ENCODE measurements at places on chromosomes 1 and 21.

- DNase-seq, result no peak
Observed at GRCh38 chr1:96684744-96685143, 36.8 kb upstream of the PTBP2 start.

GRCh38 chr21:33578959-33579542 lies 9.4 kb downstream of the DONSON start:
- DNase-seq, result peak; percentile 35

GRCh38 chr1:115302390-115302961 lies 35.6 kb downstream of the NGF start:
- DNase-seq, result no peak

- DNase-seq, result no peak
Observed at GRCh38 chr1:61452176-61453035, 272.5 kb downstream of the TM2D1 start.

GRCh38 chr1:62084310-62084890 lies 110.2 kb upstream of the L1TD1 start:
- DNase-seq, result no peak

- DNase-seq, result no peak
Observed at GRCh38 chr21:31260790-31261189, 83.3 kb downstream of the TIAM1 start.

DNA sequence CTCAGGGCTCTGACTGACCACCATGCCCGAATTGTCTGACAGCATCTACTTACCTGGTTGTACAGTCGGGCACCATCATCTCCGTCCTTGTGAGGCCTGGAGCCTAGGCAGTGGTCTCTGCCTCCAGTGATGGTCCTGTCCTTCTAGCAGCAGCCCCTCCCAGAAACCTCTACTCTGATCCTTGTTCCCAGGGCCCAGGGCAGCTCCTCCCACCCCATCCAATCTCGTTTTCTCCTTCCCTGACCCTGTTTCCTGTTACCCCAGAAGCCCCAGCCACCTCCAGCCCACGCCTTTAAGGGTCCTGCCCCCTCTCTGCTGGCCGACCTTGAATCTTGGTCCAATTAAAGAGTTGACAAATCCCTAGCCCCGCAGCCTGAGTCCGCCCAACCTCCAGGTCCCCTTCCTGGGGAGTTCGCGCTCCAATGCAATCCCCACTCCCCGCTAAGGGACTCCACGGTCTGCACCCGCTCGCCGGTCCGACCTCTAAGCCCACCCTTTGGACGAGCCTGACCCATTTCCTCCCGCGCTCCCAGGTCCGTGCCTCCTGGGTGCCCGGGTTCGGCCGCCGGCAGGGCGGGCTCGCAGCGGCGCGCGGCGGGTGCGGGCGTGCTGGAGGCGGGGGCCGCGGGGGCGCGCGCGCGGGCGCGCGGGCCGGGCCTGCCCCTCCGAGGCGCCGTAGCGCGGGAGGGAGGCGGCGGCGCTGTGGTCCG lies at the start of gene B4GALT2:
TSS of gene B4GALT2 (plus strand) at position 660 of the 710 bp plus-strand sequence. CDS start 1,951 bp downstream, outside the sequence.
- DNase-seq, result no peak

- DNase-seq, result no peak
Observed at GRCh38 chr1:22522221-22522743, 41.0 kb upstream of the EPHA8 start.

GRCh38 chr1:242011894-242012660 lies 13.2 kb upstream of the MAP1LC3C start:
- DNase-seq, result no peak

- peak; percentile 28 for DNase-seq
Observed at GRCh38 chr21:25421321-25422028, 185.8 kb downstream of the MRPL39 start.

GRCh38 chr1:170536924-170537551 lies 5.1 kb downstream of the GORAB start:
- DNase-seq, result no peak

GRCh38 chr1:41315146-41315822 lies 46.0 kb upstream of the FOXO6 start:
- DNase-seq, result no peak

DNA sequence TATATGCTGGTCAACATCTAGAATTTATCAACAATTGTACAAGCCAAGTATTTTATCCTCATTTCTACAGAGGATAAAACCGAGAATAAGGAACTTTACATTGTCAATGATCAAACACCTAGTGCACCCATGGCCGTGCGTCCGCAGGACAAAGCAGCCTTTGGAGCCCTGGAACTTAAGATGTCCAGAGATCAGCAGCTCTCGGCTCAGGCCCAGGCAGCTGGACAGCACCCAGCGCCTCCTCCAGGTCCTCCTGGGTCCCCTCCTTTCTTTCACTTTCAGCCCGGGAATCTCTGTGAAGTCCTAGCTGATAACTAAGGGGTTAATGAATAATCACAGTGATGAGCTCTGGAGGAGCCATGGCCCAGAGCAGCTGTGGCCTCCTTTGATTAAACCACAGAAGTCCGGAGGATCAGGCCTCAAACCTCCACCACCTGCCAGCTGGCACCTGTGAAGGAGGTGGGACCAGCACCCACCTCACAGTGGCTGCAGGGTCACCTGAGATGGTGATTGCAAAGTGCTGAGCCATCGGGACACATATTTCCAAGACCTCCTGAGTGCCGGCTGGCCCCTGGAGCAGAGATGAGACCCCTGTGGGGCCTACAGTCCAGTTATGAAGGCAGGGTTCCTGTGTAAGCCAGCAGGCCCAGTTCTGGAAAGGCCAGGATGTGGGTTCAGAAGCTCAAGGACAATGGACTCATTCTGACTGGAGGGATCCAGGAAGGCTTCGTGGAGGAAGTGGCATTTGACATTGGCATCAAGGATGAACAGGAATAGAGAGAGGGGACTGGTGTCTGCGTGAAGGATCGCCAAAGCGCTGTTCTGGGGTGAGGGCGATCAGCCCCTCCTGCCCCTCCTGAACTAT lies 11.6 kb upstream of the SAMD11 start:
- DNase-seq, result no peak

DNA sequence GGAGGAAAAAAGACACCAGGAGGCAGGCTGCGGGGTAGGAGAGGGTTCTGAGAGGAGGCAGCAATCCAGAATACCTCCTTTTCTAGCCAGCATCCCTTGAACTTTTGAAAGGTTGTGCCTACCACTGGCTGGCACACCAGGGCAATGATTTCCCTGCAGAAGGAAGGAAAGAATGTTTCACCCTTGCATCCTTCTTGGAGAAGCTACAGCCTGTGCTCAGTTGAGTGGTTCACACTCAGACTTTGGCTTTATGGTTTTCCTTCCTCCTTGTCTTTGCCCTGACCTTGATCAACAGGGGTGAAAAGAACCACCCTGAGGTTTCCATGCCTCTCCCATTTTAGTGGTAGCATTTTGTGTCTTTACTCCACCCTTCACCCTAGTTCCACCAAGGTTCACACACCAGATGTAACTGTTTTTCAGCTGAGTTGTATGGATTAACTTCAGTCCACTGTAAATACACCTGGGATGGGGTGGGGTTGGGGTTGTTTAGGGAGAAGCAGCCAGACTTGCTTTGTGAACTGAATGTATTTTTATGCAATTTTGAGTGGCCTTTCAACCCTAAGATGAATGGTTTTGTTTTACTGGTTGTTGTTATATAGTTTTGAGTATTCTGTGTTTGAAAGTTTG lies 122.3 kb downstream of the SYT2 start:
- no peak for DNase-seq

- no peak for DNase-seq
Observed at GRCh38 chr21:25350056-25350455, 257.2 kb downstream of the MRPL39 start.

GRCh38 chr1:22334860-22335550 lies 116.6 kb upstream of the ZBTB40 start:
- DNase-seq, result no peak

DNA sequence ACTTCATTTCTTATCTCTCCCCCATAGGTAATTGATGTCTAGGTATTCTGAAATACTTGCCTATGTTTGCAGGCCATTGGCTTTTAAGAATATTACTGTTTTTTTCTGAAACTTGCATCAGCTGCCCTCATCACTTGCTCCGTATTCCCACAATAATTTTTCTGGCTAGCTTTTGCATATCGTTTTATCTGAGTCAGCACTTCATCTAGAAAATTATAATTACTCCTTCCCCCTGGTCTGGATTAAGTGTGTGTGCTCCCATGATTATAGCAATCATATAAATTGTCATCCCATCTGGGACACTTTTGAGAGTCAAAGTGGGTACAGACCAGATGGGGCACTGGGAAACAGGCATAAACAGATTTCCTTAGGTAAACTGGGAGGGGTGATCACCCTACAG lies 583.2 kb upstream of the B3GALT2 start:
- no peak for DNase-seq

- no peak for DNase-seq
Observed at GRCh38 chr1:38117444-38117887, 70.9 kb upstream of the POU3F1 start.

DNA sequence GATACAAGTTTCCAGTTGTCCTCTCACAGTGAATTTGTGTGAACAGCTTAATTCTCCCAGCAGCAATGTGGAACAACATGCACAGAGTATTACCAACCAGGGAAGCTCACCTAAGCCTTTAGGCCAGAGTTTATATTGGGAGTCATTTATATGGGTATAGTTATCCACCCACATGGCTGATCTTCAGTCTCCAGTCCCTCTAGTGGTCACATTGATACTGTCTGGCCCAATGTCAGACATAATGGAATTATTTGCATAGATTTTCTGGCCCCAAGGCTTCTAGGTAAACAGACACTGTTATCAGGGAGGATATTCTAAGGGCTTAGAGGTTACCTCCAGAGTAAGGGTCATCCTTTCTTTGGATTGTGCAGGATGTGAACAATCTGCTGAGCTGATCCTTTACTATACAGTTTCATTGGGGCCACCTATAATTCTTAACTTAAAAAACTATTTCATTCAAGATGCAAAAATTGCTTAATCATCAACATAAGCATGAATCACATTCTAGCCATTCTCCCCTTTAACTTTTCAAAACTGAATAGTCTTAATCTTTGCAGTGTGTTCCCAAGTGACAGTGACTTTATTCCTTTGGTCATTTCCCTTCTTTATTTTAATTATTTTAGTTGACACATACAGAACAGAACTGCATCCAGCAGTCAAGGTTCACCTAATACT lies 210.9 kb downstream of the LTN1 start:
- no peak for DNase-seq

DNA sequence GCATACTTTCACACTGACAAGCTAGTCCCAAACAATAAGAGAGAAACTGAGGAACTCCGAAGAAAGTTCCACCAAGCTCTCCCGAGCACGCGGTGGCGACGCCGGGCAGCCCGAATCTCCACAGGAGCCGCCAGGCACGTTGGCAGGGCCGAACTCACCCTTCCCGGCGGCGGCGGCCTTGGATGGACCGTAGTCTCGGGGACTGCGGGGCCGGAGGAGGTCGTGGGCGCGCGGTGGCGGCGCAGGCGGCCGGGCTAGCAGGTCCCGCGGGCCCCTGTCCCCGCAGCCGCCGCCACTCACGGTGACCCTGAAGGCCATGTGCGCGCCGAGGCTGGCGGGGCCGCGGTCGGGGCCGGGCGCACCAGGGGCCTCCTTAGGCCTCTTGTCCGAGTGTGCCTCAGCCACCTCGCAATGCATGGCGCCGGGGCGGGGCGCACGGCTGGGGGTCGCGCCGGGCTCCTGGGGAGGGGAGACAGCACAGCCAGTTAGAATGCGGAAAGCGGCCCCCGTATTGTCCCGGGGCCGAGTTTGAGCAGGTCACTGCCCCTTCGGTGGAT lies 1.2 kb downstream of the GLIS1 start:
- no peak for DNase-seq

DNA sequence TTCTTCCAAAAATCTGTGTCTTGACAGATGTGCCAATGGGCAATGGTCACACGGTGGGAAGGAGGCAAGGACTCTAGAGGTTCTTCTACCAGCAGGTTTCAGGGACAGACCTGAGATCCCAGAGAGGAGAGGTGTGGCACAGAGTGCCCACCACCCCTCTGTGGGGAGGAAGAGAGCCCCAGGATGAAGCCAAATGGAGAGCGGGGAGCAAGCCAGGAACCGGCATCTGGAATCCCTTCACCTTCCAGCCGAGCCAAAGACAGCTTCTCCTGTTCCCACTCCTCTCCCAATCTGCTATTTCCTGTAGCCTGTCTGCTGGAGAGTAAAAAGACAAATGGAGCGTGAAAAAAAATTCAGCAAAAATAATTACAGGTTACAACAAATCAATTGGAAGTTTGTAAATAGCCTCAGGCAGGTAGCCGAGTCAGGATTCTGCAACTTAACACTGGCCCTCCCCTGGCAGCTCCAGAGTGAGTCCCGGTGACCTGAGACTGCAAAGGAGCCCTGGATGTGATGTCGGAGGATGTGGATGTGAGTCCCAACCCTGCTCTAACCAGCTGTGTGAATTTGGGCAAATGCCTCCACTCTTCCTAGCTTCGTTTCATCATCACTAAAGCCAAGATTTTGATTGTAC lies 45.4 kb upstream of the LRRN2 start:
- DNase-seq, result no peak

DNA sequence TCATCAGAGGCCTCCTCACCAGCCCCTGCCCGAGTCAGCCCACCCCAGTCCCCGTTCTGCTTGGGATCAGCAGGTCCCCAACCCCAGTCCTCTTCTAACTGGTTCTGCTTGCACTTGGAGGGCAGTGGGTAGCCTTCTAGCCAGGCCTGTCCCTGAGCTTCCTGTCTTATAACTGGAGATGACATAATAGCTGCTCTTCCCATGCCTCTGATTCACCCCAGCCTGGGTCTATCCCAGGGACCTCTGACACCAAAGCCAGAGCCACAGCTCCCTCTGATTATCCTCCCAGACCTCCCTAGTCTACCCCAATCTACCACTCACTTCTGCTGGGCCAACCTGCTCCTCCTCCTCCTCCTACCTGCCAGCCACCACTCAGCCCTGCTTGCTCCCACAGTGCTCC lies 31.4 kb downstream of the IQGAP3 start:
- no peak for DNase-seq

DNA sequence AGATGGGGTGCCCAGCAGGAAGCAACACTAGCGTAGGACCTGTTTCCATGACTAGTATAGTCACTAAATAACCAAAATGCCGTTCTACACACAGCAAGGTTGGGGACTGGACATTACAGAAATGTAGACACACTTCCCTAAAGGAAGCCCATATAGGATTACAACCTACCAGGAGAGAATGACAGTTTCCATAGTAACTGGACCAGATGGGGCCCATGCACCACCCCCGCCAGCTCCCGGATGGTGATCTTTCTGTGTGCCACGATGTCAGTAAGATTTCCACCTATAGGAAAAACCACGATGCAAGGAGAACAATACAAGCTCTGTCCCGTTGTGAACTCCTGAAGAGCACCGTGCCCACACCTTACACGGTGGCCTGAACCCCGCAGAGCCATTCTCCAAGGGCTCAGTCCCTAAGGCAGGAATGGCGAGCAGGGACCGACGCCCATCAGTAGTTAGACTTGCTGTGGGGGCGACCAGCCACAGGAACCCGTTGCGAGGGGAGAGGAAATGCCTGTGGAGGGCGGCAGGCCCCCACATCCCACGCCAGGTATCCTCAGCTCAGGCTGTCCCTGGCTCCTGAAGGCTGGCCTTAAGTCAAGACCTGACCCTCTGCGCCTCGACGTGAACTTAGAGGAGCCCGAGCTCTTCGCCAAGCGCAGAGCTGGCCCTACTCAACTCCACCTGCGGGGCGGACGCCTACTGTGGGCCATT lies 13.6 kb upstream of the CEP85 start:
- no peak for DNase-seq

- no peak for DNase-seq
Observed at GRCh38 chr1:74422421-74423292, 89.8 kb downstream of the LRRC53 start.

Data from CD14-positive monocyte (primary cell).